ENCODE measurements at places on chromosomes 3 and 15. TPM values are rescaled to one million over a fixed set of nuclear protein-coding genes. Genes with fewer than 3 reads are reported as not detected.

Gene GABRA5
- total RNA-seq, result 103 TPM

Gene LYZL4
- not detected for total RNA-seq

Gene BNC1
- total RNA-seq, result 0.49 TPM

Gene NPAP1
- total RNA-seq, result not detected

Gene SCN11A
- not detected for total RNA-seq

Gene PSMD2
- 341 TPM for total RNA-seq

Gene C2CD4A
- total RNA-seq, result 0.02 TPM

Gene CFAP91
- 0.27 TPM for total RNA-seq

Gene ARHGEF26
- total RNA-seq, result 7.8 TPM

Gene ARL6IP5
- total RNA-seq, result 89.2 TPM
